ENCODE measurements at places on chromosomes 3 and 15.

DNA sequence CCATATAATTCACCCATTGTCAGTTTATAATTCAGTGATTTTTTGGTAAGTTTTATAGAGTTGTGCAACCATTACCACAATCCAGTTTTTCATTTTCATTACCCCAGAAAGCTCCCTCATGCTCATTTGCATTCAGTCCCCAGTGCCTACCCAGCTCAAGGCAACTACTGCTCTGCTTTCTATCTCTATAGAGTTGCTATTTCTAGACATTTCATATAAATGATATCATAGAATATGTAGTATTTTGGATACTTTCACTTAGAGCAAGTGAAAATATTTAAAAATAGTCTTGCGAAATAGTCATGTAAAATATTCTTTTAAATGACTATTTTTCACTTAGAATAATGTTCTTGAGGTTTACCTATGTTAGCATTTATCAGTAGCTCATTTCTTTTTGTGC, 42.1 kb downstream of the ZNF654 start:
- no peak for DNase-seq
- no peak overlapping the region for H3K27ac ChIP-seq
- H3K36me3 ChIP-seq, result peaks cover 3% of the 10 kb centered on the region
- H3K4me1 ChIP-seq, result peaks cover 5% of the 10 kb centered on the region
- H3K4me3 ChIP-seq, result no peak overlapping the region

DNA sequence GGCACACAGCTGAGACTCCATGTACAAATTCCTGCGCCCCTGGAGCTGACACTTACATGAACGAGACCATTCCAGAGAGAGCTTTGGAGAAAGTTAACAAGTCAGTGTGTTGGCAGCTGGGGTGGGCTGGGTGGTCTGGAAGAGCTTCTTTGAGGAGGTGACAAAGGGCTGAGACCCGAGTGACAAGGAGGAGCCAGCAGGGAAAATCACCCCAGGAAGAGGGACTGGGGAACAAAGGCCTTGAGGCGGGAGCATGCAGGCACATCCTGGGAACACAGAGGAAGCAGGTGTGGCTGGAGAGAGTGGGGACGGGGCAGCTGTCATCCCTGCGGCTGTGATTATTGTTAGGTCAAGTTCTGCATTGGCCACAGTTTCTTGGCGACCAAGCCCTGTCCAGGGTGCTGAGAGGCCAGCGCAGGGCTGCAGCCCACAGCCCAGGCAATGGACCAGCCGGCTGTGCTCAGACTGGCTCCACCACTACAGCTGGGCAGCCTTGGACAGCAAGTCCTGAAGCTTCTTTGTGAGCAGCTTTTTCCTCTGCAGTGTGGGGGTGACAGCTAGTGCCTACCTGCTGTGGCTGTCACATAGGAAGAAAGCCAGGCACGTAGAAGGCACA, 34.2 kb upstream of the PRR23E start:
- H3K27ac ChIP-seq, result no peak overlapping the region
- no peaks in the 10 kb centered on the region for H3K36me3 ChIP-seq
- no peak for DNase-seq
- H3K27me3 ChIP-seq, result no peaks in the 10 kb centered on the region

DNA sequence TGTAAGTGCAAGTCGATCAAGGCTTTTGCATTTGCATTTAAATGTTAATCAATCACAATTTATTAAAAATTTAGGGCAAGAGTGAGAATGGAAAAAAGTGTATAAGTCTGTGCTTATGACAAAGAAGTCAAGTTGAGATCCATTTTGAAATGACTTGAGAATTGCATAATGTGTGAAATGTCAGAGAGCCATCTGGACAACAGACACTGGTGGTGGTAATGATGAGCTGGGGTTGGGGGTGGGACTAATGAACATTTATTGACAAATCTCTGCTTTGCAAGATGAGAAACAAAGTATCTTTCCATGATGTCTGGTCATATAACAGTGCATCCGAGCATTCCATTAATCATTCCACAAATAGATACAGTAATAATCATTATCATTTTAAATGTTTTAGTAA, 89.4 kb upstream of the ZBTB20 start:
- no peaks in the 10 kb centered on the region for H3K36me3 ChIP-seq
- H3K4me1 ChIP-seq, result no peaks in the 10 kb centered on the region
- no peaks in the 10 kb centered on the region for H3K27me3 ChIP-seq
- DNase-seq, result no peak
- no peak overlapping the region for H3K4me3 ChIP-seq

- peaks cover 12% of the 10 kb centered on the region for H3K36me3 ChIP-seq
- no peaks in the 10 kb centered on the region for H3K27me3 ChIP-seq
- peak overlapping the region; percentile 74 for H3K27ac ChIP-seq
- H3K4me1 ChIP-seq, result peaks cover 16% of the 10 kb centered on the region
- H3K4me3 ChIP-seq, result no peak overlapping the region
Observed at GRCh38 chr3:149042789-149043386, 43.4 kb downstream of the HLTF start.

- H3K36me3 ChIP-seq, result peaks cover 2% of the 10 kb centered on the region
- no peak for DNase-seq
- H3K4me3 ChIP-seq, result no peak overlapping the region
- H3K27me3 ChIP-seq, result peaks cover 39% of the 10 kb centered on the region
- H3K27ac ChIP-seq, result no peak overlapping the region
- H3K4me1 ChIP-seq, result no peaks in the 10 kb centered on the region
Observed at GRCh38 chr3:12076666-12077065, 72.5 kb downstream of the SYN2 start.

- DNase-seq, result no peak
- no peak overlapping the region for H3K4me3 ChIP-seq
- H3K4me1 ChIP-seq, result peaks cover 22% of the 10 kb centered on the region
- H3K27ac ChIP-seq, result peak overlapping the region; percentile 57
Observed at GRCh38 chr3:128337305-128337704, 129.4 kb downstream of the DNAJB8 start.

GRCh38 chr3:104286645-104287044, 1080.1 kb upstream of the ALCAM start:
- H3K27me3 ChIP-seq, result no peaks in the 10 kb centered on the region
- no peak overlapping the region for H3K27ac ChIP-seq
- no peak overlapping the region for H3K4me3 ChIP-seq
- H3K4me1 ChIP-seq, result peaks cover 4% of the 10 kb centered on the region
- peaks cover 2% of the 10 kb centered on the region for H3K36me3 ChIP-seq
- DNase-seq, result no peak

Data from T-helper 17 cell (primary cell).